ENCODE measurements at places on chromosomes 11 and 22.

- DNase-seq, result no peak
Measured at GRCh38 chr11:35650467-35650866, 12.1 kb upstream of the TRIM44 start.

DNA sequence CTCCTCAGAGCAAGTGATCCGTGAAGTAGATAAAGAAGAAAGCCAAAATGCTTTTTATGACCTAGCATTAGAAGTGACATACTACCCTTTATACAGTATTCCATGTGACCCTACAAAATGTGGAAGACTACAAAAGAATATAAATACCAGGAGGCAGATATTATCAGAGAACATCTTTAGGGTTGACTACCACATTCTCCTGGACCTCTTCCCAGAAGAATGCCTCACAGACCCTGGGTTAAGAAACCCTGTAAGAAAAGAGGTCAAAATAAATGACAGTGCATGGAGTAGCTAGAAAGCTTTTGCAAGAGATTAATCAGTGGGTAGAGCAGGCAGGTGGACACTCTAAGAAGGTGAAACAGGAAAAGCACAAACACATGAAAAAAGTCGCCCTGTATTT is 69.2 kb downstream of the FANCF start:
- no peak for DNase-seq

DNA sequence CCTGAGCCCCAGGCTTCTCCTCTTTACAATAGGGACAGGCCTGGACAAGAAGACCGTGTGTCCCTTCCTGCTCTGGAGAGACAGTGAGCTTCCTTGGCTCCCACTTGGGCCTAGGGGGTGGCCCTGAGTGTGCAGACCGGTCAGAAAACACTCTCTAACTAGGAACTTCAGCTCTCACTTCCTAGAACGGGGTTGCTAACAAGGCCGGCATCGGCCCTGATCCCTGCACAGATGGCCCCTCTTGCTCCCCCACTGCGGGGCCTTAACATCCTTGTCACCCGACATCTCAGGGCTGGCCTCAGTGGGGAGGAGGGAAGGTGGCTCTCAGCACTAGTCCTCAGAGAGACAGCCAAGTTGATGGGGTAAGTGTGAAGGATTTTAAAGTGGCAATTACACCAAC is 406.9 kb downstream of the CTTN start:
- no peak for DNase-seq

- peak; percentile 34 for DNase-seq
Measured at GRCh38 chr11:128905345-128906184, 14.4 kb downstream of the KCNJ5 start.

DNA sequence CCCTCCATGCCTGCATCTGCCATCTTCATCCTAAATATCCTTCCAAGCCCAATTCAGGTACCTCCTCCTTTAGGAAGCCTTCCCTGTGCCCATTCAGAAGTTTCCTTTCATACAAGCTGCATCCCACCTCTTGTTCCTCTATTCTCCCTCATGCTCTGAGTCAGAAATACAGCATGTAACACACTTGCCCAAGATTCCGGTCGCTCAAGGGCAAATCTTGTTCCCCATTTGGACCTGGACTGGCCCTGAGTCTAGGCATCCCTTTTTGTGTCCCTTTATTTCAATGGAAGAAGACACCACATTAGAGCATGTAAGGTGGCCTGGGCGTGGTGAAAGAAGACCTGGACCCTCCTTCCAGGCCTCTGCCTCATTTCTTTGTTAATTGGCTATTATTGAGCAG is 38.5 kb downstream of the RTL6 start:
- DNase-seq, result no peak

- no peak for DNase-seq
Measured at GRCh38 chr22:49749885-49750510, 77.7 kb downstream of the BRD1 start.

DNA sequence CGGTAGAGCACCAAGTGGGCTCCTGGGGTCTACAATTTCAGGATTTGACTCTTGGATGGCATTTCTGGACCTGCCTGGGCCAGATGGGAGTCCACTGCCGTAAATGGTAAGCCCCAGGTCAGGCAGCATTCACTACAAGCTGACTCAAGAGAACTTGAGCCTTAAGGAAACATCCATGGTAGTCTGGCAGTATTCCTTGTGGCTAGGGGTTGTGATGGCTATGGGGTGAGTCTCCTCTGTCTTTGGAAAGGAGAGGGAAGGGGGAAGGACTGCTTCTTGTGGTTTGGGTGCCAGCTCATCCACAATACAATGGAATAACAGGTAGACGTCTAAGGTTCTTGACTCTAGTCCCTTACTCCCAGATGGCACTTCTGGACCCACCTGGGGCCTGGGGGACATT is 32.3 kb upstream of the POU2AF2 start:
- DNase-seq, result no peak

DNA sequence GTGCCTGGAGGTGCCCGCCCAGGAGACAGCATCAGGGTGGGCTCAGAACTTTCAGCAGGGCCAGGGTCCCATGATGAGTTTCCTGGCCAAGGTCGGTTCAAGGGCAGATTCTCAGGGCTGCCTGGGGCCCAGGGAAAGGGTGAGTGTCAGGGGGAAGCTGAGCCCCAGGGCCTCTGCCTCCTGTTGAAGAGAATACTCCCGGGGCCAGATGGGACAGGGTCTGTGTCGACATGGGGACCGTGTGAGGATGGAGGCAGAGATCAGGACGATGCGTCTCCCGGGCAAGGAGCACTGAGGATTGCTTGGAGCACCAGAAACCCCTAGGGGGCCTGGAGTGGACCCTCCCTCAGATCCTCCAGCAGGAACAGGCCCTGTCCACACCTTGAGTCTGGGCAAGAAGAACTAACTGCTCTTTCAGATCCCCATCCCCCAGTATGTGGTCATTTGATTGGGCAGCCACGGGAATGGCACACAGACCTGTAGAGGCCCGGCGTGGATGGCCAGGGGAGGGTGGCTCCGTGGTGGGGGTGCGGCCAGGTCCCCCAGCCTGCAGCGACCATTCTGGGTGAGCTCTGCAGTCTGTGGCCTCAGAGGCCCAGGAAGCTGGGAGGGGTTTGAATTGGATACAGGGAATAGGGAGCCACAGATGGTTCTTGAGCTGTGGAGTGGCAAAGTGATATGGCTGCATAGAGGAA is 1078.7 kb downstream of the BRD1 start:
- DNase-seq, result no peak

DNA sequence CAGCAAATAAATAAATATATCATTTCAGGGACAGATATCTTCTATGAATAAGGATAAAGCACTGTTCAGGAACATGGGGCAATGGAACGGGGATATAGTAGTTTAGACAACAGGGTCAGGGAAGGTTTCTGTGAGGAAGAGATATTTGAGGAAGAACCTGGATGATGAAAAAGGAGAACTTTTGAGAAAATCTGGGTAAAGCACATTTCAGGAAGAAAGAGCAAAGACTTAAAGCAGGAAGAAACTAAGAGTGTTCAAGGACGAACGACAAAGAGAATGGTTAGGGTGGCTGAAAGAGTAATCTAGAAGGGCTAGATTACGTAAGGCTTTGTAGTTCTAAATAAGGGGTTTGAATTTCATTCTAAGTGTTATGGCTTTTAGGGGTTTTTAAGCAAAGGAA is 12.7 kb downstream of the DDI1 start:
- DNase-seq, result no peak

DNA sequence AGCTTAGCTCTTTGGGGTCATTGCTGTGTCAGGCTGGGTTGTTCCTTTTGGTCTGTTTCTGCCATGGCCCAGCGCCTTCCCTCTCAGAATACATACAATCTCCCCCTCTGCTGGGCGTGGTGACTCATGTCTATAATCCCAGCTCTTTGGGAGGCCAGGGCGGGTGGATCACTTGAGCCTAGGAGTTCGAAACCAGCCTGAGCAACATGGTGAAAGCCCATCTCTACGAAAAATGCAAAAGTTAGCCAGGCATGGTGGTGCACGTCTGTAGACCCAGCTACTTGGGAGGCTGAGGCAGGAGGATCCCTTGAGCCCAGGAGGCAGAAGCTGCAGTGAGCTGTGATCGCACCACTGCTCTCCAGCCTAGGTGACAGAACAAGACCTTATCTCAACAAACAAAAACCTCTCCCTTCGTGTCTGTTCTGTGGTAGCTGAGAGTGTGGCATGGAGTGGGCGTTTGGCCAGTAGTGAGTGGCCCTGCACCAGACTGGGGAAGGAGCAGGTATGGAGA is 46.7 kb upstream of the RAB1B start:
- DNase-seq, result no peak

- no peak for DNase-seq
Measured at GRCh38 chr11:28106353-28107043, 1.5 kb downstream of the KIF18A start.

GRCh38 chr11:2904153-2905052 is 18.8 kb upstream of the CDKN1C start:
- DNase-seq, result no peak

DNA sequence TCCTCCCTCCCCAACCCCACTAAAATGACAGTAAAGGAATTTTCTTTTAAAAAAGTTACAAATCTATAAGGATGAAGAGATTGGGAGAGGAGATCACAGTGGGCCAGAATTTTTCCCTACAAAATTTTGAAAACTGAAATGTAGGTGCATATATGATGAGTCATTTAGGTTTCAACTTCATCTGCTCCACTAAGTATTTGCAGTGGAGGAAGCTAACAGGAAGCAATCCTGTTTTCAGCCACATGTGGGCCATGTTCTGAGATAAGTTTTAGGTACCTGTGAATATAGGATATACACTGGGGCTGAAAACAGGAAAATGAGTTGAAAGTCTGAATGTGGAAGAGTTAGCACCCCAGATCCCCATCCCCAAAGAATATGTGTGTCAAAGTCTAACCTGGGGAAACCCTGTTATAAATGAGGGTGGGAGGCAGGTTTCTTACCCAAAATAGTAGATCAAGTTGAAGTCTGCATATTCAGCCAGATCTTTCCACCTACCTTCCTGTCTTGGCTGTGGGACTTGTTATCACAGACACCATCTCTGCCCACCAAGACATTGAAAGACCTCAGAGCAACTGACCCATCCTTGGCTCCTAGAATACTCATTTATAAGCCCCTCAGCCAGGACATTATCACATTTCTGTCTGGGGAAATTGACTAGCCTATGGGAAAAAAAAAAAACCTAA is 87.3 kb downstream of the PACS1 start:
- DNase-seq, result no peak

DNA sequence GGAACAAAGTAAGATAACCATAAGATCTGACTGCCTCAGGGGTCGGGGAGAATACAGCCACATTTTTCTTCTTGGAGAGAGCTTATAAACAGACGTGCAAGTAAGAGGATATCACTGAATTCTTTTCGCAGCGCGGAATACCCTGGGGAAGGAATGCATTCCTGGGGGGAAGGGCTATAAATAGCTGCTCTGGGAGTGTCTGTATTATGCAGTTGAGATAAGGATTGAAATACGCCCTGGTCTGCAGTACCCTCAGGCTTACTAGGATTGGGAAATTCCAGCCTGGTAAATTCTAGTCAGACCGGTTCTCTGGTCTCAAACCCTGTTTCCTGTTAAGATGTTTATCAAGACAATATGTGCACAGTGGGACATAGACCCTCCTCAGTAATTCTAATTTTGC is 1491.7 kb upstream of the RAG2 start:
- DNase-seq, result no peak

DNA sequence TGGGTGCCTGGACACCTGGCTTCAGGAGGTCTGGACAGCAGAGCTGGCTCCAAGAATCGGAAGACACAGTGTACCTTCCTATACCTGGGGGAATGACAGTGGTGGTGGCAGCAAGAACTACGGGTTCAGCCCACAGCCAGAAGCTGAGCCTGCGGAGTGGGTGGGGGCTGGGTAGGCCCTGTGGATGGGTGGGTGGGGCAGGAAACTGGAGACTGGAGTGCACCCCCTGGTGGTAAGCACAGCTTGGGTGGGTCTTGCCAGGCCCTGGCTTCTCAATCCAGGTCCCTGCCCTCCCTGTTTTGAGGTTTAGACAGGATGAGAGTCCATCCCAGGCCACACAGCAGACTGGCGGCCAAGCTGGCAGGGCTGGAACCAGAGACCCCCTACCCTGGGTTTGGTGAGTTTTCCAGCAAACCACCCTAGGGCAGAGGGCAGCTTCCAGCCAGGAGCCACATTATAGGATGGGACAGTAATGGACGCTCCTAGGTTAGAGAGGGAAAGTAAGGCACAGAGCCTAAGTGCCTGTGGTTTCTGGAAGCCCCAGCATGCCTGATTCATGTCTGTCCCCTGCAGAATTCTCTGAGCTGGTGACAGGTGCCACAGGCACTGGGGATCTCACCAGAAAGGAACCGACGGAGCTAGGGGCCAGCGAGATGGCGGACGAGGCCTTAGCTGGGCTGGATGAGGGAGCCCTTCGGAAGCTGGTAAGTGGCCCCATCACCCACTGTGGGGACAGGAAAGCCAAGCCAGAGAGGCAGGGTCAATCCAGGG is 1.7 kb downstream of the SMTN start:
- DNase-seq, result peak; percentile 61

DNA sequence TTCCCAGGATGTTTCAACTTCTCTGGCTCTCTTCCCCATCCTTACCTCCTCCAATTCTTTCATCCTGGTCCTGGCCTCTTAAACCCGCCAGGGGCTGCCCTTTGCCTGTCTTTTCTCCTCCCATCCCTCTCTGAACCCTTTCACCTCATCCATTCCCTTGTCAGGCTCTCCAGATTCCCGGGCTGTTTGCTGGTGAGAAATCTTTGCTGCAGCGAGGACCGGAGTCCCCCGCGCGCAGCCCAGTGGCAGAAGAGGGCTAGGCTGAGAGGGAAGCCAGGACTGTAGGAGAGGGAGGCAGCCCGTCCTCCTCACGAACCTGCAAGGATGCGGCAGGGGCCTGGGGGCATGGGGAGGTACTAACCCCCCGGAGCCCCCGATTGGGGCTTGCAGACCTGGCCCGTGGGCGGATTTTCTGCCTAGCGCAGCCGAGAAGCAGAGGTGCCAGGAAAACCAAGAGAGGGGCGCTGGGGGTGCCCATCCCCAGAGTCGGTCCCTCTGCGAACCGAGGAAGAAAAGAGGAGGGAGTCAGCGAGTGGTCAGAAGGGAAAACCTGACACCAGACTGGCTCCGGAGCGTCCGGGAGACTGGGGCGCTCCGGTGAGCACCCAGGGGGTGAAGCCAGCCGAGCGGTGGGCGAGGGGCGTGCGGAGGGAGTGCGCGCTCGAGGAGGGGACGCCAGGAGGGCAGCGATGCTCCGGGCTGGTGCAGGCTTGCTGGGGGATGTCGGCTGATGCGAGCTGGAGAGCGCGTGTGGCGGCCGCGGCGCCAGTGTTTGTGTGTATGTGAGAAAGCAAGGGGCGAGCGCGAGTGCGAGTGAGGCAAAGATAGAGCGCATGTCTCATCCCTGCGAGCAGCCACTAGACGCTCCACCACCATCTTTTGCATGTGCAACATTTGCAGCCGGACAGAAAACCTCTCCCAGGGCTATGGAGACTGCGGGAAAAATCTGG is at the start of gene GRIA4:
Gene GRIA4 (plus strand): TSS at position 242 of the 950 bp plus-strand sequence. CDS start 925 bp downstream, outside the sequence.
- DNase-seq, result no peak

DNA sequence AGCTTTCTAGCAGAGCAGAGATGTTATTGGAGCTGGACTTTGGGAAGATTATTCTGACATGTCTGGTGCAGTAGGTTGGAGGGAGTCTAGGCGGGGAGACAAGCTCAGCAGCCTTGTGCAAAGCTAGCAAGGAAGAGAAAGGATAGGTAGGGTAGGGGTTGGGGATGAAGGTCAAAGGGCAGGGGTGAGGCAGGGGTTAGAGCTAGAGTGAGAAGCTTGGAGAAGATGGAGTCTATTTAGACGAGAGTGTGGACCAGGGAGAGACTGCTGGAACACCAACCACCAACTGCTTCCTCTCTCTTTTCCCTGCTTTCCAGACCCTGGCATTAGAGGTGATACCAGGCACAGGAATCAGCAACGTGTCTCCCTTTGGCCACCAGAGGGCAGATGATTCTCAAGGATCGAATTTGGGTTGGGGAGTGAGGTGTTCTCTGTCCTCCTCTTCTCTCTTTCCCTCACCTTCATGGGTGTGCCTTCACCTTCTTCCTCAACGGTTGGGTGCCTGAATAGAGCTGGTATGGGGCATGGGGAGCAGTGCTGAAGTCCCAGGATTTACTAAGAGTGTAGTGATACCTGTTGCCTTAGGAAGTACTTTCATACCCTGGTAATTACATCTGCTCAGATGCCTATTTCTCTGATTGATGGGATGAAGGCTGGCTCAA is 1.8 kb upstream of the MARK2 start:
- peak; percentile 75 for DNase-seq

All from activated CD8-positive, alpha-beta memory T cell treated with anti-CD3 and anti-CD28 coated beads, Interleukin-2, amount 50 U/mL, for 4 hours (primary cell).